ENCODE measurements at places on chromosomes 3 and 15.

- DNase-seq: no peak
Measured at GRCh38 chr3:129526121-129526900, 2.1 kb upstream of the RHO start.

DNA sequence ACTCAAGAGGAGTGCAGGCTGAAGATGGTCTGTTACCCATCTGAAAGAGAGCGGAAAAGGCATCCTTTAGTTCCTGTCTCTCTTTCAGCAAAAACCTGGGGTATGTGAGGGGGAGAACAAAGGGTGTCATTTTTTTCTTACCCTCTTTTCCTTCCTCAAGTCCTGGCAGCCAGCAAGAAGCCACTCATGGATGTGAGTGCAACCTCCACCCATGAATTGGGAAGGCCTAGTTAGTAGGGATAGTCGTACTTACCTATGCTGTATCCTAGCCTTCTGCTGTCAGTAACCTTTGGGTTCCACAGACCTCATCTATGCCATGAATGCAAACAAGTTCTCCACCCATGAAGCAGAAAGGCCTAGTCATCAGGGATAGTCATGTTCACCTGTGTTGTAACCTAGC, 472.8 kb downstream of the ZIC1 start:
- no peak for DNase-seq

GRCh38 chr3:171044835-171045793, 18.6 kb upstream of the SLC2A2 start:
- DNase-seq: peak; percentile 72

- DNase-seq: no peak
Measured at GRCh38 chr15:41061667-41062066, 54.4 kb downstream of the INO80 start.

DNA sequence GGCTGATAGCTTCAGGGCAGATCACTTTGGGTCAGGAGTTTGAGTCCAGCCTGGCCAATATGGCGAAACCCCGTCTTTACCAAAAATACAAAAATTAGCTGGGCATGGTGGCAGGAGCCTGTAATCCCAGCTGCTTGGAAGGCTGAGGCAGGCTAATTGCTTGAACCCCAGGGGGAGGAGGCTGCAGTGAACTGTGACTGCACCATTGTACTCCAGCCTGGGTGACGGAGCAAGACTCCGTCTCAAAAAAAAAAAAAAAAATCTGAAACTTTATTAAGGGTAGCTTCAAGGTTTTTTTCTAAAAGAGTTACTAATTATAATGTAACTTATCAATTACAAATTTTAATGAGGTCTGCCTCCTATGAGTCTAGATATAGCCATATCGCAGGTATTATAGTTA, 5.1 kb downstream of the NECTIN3 start:
- no peak for DNase-seq

DNA sequence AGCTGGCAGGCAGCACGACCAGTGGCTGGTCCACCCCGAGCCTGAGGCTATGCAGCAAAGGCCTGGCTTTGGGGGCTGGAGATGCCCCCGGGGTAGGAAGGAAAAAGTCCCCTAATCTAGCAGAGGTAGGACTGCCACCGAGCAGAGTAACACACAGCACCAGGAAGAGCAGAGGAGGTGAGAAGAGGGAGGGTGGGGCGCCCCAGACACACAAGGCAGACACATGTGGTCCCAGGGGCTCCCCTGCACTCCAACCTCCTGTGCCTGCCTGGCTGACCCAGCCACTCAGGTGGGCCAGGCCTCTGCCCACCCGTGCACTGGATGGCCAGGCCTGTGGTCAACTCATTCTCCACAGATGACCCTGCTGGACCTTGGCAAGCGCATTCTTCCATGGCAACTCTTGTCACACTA, 112.4 kb downstream of the ADCY5 start:
- DNase-seq: no peak

DNA sequence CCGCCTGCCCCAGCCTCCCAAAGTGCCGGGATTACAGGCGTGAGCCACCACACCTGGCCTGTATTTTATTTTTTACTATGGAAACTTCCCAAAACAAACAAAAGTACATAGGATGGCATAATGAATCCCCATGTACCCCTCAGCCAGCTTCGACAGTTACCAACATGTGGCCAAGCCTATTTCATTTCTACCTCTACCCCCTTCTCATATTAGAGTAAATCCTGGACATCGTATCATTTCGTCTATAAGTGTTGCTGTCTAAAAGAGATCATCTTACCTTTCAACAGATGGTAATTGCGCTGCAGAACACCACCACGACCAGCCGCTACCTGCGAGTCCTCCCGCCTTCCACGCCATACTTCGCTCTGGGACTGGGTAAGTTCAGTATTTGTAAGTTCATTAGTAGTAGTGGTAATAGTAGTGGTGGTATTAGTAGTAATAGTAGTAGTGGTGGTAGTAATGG, 44.9 kb downstream of the DLEC1 start:
- DNase-seq: no peak

- DNase-seq: no peak
Measured at GRCh38 chr3:153704115-153704514, 417.1 kb upstream of the ARHGEF26 start.

DNA sequence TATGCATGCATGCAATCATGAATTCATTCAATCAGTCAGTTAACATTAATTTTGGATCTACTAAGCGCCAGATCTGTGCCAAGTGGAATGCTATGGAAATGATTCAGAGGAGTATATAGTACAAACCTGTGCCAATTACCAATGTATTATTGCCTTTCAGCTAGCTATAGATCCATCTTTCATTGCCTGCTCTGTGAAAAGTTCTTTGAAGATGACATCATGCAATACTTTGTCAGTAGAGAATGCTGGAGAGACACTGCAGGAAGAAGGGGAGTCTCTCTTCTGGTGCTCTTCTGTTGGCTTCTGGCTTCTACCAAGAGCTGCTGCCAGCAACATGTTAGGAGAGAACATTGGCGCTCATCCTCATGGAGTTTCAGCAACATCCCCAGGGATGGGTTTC, 81.0 kb upstream of the LMCD1 start:
- DNase-seq: peak; percentile 74

DNA sequence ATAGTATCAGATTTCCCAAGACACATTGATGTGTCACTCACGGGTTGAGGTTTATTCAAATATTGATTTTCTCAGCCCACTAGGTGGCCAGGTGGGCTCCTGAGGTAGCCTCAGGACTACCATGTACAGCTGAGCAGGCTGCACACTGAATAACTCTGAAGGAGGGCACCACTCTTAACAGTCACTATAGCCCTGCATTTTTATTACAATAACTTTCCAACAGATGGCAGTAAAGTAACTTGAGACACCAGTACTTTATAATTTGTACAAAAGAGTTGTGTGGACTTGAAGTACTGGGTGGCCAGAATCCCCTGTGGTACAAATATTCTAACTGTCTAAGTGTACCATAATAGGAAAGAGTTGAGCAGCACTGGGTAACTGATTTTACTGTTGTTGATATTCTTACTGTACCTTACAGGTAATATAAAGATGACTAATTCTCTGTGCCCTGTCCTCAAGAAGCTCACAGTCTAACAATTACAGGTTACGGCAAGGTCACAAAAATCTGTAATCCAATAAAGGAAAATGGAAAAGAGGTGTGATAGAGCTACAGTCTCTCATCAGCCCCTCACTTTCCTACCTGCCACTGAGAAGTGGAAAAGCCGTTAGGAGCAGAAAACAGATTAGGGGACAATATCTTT, 76.0 kb downstream of the ETFA start:
- peak; percentile 45 for DNase-seq

- no peak for DNase-seq
Measured at GRCh38 chr15:43900996-43901395, 74.2 kb downstream of the WDR76 start.

- DNase-seq: peak; percentile 12
Measured at GRCh38 chr15:87523516-87523915, 733.0 kb downstream of the NTRK3 start.

- no peak for DNase-seq
Measured at GRCh38 chr3:43999728-44000319, 241.9 kb upstream of the TOPAZ1 start.

- peak; percentile 36 for DNase-seq
Measured at GRCh38 chr15:99729920-99730319, 3.3 kb downstream of the LYSMD4 start.

GRCh38 chr15:82100111-82100929, 54.5 kb upstream of the MEX3B start:
- DNase-seq: peak; percentile 66

DNA sequence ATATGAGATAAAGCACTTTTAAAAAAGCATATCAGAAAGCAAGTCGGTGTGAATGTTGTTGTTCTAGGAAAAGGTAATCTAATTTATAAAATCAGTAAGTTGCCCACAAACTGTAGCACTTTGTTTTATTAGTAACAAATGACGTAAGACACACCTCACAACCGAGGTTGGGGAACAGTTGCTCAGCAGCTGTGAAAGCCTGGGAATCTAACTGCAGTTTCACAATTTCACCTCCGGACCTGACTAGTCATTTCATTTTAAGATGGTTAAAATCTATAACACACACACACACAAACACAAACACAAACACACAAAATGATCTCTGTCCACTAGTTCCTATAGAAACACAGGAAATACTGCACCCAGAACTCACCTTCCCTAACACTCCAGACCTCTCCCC, 406.7 kb upstream of the NR2F2 start:
- DNase-seq: no peak

- DNase-seq: no peak
Measured at GRCh38 chr3:102361101-102361500, 73.7 kb upstream of the ZPLD1 start.

DNA sequence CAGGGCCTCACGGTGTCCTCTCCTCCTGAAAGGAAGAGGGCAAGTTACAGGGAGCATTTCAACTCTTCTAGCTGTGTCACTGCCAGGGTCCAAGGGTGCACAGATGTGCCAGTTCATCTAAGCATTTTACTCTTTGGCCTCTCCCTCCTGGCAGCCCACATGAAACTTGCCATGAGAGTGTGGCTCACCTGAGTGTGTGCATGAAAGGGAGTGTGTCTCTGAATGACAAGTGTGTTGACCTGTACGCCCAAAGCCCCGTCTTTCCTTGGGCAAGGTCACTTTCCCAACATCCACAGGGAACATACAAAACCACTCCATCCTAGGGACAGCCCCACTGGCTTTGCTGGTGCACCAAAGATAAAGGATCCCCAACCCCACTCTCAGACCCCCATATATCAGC, 280.0 kb downstream of the NTRK3 start:
- DNase-seq: no peak

DNA sequence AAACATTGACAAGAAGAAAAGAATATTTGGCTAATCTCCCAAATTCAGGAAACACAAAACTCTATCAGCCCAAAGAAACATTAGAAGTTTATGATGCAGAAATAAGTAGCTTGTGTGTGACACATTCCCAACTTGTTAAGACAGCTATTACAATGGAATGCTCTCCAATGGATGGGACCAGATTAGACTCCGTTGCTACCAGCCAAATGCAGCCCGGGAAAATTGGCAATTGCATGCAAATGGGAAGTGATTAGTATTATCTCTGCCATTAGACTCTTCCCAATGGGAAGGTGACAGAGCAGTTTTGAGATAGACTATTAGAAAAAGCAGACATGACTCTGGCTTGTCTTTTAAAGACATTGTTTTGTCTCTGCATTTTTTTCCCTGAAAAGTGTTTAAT, 37.4 kb upstream of the KCNMB2 start:
- DNase-seq: peak; percentile 8

DNA sequence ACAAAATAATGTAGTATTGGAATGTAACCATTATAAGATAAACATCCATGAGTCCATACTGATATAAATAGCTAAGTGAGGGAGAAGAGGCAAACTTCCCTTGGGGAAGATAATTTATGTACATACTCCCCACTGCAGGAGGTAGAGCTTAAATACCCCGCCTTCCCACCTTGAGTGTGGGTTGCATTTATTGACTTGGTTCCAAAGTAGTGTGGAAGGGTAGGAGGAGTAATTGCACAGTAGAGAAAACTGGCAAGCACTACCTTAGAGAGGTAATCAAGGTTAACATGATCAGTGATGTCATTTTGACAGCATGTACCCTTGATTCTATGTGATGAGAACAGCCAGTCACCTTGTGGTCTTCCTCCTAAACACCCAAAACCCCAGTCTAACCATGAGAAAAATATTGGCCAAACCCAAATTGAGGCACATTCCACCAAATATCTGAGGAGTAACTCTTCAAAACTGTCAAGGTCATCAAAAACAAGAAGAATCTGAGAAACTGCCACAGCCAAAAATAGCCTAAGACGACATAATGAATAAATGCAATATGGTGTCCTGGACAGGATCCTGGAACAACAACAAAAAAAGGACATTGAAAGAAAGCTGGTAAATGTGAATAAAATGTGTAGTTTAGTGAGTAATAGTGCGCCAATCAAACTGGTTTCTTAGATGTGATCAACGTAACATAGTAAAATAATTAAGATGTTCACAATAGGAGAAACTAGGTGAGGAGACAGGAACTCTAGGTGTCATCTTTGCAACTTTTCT, 774 bp upstream of the CNOT10 start:
- no peak for DNase-seq

DNA sequence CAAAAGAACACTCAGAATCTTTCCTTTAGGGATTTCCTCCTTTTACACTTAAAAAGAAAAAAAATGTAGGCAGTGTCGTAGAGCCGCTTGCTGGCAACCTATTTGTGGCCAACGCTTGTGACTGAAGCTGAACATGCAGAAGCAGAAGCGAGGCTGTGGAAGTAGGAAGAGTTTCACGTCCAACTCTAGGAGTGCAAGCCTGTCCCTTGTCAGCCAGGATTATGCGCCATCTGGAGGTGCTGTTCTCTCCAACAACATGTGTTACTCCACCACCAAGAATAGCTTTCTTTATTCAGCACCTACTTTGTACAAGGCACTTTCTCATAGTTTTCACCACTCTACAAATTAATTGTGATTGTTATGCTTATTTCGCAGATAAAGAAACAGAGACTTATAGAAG, 223.2 kb upstream of the LMCD1 start:
- DNase-seq: no peak

DNA sequence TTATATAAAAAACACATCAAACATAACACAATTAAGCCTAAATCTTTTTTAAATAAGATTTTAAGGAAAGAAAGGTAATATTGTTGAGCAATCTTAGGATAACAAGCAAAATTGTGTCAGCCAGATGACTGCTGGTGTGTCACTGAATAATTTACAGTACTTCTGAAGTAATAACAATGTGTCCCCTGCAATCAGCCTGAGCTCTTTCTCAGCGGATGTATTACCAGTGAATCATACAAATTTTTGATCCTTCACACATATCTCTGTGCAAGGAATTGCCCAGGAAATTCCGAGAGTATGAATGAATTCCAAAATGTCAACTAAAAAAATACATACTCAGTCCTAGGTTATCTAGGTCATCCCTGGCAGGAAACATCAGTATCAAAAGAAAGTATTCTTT, 76.6 kb upstream of the PTX3 start:
- DNase-seq: peak; percentile 93

DNA sequence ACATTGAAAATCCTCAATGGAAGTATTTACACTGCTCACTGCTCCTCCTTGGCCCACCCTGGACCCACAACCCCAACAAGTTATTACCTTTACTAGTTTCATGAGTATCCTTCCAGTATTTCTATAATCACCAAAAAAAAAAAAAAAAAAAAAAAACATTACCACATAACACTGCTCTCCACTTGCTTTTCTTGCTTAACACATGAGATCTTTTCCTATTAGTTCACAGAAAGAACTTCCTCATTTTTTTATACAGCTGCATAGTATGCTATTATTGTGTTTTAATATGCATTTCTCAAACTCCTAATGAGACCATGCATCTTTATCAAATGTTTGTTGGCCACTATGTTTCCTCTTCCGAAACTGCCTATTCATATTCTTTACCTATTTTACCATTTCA, 14.6 kb downstream of the GABPB1 start:
- no peak for DNase-seq

Measured in fibroblast of skin of abdomen (primary cell).